NCI-H2171 (cell line): ENCODE measurements at places on chromosomes 11 and 22.

- DNase-seq, result no peak
Measured at GRCh38 chr11:115287266-115287665, 216.9 kb downstream of the CADM1 start.

DNA sequence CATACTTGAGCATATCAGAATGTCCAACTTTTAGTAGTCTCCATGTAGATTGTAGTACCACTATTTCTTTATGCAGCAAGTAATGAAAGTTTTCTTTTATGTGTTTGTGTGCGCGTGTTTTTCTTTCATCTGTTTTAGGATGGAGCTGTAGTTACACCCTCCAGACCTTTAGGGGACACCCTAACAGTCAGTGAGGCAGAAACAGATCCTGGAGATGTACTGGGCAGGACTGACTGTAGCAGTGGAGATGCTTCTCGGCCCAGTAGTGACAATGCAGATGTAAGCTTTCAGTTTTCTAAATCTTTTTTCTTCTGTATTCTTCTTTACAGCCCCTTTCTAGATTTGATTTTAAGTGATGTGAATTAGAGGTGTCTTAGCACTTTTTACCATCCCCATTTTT lies 79.9 kb upstream of the GRIK4 start:
- no peak for DNase-seq

- DNase-seq, result no peak
Measured at GRCh38 chr11:126997641-126998040, 2.9 kb downstream of the KIRREL3 start.

DNA sequence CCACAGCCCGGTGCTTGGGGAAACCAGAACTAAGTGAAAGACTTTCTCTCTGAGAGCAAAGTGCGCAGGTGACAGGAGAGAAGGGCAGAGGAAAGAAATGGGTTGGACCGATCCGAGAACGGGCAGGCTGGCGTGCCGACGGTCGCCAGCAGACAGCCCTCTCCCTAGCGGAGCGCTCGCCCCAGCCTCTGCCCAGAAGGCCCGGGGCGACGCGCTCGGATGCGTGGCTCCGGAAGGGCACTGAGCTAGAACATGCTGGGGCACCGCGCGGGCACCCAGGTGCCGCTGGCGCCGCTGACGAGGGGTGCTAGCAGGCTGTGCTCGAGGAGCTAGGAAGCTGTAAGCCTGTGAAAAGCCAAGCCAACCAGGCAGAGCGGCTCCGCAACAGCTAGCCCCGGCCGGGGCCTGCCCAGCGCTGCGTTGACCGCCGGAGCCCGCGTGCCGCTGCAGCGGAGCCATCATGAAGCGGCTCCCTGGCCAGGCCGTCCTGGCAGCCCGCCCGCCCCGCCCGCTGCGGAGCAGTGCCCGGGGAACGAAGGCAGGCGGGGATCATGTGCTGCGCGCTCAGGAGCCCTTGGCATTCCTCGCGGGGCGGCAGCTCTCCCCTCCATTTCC lies 22.1 kb upstream of the RRAS2 start:
- no peak for DNase-seq

DNA sequence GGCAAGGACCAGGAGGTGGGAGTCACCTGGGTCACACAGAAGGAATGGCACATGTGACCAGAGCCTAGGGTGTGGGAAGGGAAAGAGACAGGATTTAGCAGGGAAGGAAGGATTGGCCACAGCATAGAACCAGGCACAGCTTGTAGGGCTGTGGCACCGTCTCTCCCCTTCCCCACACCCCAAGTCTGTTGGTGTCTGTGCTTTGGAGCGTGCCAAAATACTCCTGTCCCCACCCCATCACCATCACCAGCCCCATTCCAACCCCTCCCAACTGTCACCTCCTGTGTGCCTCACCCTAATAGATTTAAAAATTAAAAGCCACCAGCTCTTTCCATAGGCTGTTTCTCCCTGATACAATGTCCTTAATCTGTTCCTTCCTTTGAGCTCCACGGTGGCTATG lies 18.2 kb downstream of the SGSM1 start:
- no peak for DNase-seq

DNA sequence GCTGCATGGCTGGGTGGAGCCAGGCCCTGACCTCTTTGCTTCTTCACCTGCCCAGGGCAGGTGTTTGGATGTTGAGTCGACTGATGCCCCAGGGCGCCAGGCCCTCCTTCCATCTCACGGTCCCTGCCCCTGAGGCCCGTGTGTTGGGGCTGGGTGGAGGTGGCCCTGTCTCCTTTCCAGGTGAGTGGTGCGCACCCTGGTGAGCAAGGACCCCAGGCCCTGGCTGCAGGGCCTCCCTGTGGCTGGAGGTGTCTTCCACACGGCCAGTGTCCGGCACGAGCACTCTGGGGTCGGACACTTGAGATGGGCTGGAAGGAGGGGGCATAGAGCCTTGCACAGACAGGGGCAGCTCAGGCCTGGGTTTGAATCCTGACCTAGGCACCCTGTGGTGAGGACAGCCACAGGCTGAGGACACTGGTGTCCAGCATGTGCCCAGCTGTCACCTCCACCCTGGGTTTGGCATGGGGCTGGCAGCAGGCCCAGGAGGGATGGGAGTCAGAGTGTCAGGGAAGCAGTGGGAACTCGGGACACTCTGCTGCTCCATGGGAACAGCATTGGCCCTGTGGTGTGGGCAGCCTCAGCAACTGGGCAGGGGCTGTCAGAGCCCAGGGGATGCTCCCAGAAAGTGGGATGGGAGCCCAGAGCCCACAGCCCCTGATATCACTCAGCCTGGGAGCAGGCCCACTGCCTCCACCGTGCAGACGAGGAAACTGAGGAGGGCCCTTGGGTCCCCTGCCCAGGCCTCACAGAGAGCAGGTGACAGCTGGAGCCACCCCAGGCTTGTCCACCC lies 37.1 kb upstream of the CCDC188 start:
- DNase-seq, result no peak

GRCh38 chr22:19823902-19824211 lies 30.8 kb downstream of the GNB1L start:
- DNase-seq, result no peak

DNA sequence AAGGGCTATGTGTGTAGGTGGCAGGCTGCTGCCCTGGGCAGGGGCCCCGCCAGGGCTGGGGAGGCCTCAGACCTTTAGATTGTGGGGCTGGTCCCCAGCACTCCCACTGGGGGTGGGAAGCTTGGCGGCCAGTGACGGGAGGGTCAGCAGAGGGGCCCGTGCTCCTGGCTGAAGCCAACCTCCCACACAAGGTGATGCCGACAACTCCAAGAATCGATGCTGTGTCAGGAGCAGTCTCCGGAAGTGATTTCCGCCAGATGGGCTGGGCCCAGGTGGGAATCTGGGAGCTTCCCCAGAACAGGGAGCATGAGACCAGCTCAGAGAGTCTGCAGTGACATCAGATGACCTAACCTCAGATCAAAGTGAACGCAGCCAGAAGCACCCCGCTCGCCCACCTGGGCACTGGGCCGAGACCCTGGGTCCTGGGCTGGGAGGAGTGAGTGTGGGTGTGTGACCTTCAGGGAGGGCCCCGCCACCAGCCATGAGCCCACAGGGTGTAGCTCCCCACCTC lies 7.7 kb downstream of the TRPM5 start:
- DNase-seq, result no peak

- no peak for DNase-seq
Measured at GRCh38 chr11:21142007-21142406, 472.6 kb downstream of the NELL1 start.

GRCh38 chr11:65792456-65792855 lies 5.6 kb downstream of the OVOL1 start:
- no peak for DNase-seq

- DNase-seq, result no peak
Measured at GRCh38 chr11:61588728-61589191, 7.9 kb upstream of the SYT7 start.

- no peak for DNase-seq
Measured at GRCh38 chr11:32032478-32032877, 58.4 kb upstream of the RCN1 start.

GRCh38 chr22:29658176-29658575 lies 54.7 kb downstream of the NF2 start:
- no peak for DNase-seq

DNA sequence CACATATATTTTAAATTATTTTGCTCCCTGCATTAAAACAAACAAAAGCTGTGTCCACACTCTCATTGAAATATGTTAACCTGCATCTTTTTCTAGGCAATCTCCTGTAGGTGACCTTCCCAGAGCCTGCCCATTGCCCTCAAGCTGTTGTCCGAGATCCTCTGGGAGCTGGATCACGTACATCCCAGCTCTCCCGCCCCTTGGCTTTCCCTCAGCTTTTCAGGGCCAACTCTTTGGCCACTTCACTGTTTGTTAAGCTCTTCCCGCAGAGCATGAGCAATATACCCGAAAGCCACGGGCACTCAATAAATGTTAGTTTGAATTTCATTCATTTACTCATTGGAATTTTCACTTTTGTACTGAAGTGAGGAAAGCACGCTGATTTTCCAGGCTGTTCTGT lies 32.2 kb downstream of the ELMOD1 start:
- no peak for DNase-seq

- no peak for DNase-seq
Measured at GRCh38 chr11:73972187-73972586, 10.5 kb downstream of the UCP2 start.

- no peak for DNase-seq
Measured at GRCh38 chr11:11733246-11733747, 108.5 kb upstream of the USP47 start.

- DNase-seq, result no peak
Measured at GRCh38 chr22:49506010-49506400, 321.7 kb downstream of the BRD1 start.

DNA sequence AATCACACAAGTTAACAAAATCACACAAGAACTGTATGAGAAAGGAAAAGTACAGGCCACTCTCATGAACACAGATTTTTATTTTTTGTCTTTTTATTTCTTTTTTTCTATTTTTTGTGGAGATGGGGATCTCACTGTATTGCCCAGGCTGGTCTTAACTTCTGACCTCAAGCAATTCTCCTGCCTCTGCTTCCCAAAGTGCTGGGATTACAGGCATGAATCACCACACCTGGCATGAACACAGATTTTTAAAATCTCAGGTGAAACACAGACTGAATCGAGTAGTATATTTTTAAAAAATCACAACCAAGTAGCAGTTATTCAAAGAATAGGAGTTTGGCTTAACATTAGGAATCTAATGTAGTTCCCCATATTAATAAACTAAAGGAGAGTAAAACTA lies 18.3 kb downstream of the RNF169 start:
- DNase-seq, result no peak

- DNase-seq, result no peak
Measured at GRCh38 chr11:7591987-7592386, 78.2 kb downstream of the PPFIBP2 start.

- no peak for DNase-seq
Measured at GRCh38 chr11:21385669-21386440, 716.5 kb downstream of the NELL1 start.

DNA sequence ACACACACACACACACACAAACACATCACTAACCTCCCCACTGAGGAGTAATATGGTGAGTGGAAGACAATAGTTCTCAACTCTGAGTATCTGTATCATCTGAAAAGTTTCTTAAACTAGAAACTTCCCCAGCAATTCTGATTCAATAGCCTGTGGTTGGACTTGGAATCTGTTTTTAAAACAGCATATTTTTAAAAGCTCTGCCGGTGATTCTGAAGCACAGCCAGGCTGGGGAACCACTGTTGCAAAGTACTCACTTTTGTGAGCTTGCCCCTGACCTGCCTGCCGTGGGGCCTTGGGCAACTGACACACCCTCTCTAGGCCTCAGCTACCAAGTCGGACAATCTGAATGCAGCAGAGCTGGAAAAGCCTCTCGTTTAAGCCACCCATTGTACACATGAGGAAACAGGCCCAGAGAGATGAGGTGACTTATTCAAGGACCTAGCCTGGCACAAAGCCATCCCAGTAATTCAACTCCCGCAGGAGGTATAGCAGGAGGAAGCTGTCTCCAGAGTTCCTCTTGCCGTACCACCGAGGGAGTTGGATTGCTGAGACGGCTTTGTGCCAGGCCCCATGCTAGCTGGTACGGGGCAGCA lies 8.9 kb downstream of the SLC15A3 start:
- DNase-seq, result peak; percentile 89

GRCh38 chr11:15816260-15816871 lies 540.0 kb downstream of the SOX6 start:
- DNase-seq, result no peak

- no peak for DNase-seq
Measured at GRCh38 chr11:74069146-74070046, 60.5 kb upstream of the UCP3 start.

DNA sequence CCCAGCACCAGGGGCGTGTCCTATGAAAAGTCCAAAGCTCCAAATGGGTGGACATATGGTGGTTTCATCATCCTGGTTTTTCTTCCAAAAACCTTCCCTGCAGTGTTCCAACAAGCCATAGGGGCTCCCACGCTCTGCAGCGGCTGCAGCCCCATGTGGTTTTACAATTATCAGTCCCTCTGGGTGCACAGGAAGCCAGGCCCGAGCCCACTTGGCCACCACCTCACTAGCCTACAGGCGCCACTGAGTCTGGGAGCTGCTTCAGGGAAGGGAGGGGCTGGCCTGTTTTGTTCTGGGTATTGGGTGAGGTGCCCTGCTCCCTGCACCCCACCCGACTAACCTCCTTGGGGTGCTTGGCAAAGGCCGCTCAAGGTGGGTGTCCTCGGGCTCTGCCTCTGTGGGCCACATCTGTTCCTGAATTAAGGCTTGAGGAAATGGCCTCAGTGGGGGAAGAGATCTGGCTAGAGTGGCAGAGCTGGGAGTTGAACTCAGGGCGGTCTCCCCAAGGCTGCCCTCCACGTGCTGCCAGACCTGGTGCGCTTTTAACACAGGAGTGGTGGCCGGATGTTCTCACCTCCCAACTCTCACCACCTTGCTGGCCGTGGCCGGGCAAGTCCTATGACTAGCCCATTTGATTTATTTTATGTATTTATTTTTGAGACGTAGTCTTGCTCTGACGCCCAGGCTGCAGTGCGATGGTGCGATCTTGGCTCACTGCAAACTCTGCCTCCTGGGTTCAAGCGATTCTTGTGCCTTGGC lies 5.3 kb upstream of the CDC42BPG start:
- no peak for DNase-seq

GRCh38 chr22:31497148-31497938 lies 1.0 kb downstream of the SFI1 start:
- no peak for DNase-seq

- no peak for DNase-seq
Measured at GRCh38 chr22:17232406-17232805, 13.2 kb upstream of the ADA2 start.

GRCh38 chr11:78510025-78510596 lies 64.6 kb downstream of the NARS2 start:
- DNase-seq, result no peak

DNA sequence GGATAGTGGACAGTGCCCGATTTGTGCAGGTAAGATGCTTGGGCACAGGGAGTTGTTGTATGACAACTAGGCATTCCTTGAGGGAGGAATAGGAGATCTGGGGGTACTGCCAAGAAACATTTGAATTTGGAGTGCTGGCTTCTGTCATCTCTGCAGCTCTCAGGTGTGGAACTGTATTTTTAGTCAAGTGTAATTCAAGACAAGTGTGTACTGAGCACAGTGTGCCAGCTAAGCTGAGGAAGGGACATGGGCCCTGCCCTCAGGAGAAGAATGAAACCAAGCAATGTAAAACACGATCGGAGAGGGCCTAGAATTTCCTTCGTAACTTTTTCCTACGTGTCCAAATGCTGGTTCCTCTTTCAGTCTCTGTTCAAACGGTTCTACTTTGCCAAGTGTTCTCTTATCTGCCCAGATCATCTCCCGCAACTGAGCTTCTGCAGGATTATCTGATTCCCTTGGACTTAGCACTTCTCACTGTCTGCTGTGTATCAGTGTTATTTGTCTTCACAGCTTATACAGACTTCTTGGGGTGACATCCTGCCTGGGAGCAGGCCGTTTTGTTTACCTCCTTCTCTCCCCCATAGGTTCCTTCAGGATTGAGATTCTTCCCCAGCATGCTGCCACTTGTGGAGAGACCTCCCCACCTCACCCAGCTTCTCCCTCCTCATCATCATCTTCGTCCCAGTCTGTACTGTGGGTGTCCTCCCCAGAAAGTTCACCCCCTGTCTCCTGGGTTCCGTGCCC lies 27.6 kb downstream of the ART5 start:
- no peak for DNase-seq
